ENCODE measurements at places on chromosomes 5 and 9.
A peak's percentile ranks its signal among the peaks of the same experiment; 100 is the strongest.

- DNase-seq: no peak
Measured at GRCh38 chr9:14775917-14776316, 53.4 kb upstream of the CER1 start.

- DNase-seq: no peak
Measured at GRCh38 chr5:67771221-67771620, 444.3 kb upstream of the PIK3R1 start.

DNA sequence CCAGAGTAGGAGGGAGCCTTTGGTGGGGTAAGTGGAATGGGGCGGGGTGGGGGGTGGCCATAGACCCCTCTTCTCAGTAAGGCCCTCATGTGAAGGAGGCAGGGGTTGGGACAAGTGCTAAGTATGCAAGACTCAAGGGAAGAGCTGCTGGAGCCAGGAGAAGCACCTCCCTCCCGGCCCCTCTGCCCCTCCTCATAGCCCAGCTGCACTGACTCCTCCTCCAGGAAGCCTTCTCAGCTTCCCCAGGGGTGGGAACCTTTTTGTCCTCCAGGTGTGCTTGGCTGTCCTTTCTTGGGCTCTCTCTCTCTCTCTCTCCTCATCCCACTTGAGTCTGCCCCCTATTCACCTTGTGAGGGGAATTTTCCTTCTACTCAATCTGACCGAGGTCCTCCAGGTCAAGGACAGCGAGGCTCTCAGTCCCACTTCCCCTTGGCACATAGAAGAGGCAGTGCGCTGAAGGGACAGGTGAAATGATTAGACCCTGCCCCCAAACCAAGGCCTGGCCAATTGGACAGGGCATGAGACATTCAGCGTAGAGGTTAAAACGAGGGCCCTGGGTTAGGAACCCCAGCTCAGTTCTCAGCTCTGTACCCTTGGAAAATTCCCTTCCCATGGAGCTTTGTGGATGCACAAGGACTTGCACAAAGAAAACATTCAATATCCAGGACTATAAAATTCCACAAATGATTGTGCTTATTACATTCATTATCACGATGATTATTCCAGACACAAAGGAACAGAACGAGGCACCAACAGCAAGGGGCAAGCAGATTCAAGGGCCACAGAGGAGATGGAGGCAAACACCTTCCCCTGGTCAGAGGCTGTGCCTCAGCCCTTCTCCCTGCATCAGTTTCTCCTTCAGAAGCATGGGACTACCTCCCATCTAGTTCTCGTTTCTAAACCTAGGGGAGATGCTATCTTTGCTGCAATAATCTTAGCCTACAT is 45.6 kb upstream of the IL17B start:
- no peak for DNase-seq

GRCh38 chr9:130396581-130396980 is 48.2 kb upstream of the ASS1 start:
- peak; percentile 40 for DNase-seq

GRCh38 chr5:1538741-1539392 is 15.1 kb upstream of the LPCAT1 start:
- DNase-seq: no peak

DNA sequence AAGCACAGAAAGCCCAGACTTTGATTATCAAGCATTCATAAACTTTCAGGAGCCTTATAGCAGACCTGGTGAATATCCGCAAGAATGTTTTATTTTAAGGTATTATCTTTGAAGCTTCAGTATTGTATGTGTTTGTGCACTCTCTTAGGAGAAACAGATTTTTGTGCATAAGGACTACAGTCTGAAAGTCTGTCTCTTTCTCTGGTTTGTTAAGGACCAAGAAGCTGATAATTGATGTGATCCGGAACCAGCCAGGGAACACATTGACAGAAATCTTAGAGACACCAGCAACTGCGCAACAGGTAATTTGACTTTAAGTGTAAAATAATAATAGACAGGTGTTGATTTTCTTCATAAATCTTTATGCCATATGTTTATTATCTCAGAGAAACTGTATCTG is 22.8 kb upstream of the F2R start:
- no peak for DNase-seq

Data from NAMALWA (cell line).